ENCODE measurements at places on chromosomes 7 and 10. TPM values are rescaled to one million over a fixed set of nuclear protein-coding genes. Genes with fewer than 3 reads are reported as not detected.

Gene METTL27
- total RNA-seq, result 1.7 TPM

DNA sequence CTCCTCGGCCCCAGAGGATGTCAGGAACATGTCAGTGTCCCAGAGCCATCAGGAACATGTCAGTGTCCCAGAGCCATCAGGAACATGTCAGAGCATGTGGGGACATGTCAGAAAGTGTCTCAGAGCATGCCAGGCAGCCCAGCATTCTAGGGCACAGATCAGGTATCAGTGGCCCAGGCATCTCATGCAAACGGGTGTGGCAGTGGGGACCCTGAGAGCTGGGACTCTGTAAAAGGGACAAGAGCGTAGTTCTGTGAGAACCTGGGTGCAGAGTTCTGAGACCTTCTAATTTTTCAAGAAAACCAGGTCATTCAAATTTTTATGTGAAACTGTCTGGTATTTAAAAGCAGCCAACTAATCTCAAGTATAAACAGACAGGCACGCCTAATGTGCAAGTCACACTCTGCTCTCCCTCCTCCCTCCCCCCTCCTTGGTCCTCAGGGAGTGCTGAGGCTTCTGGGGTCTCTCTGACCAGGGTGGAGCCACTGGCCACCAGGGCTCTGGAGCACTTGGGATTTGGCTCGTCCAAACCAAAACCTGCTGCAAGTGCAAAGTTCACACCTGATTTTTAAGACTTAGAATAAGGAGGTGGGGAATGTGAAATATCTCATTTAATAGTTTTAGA, 64.6 kb downstream of the ALOX5 start:
- no peak for DNase-seq

DNA sequence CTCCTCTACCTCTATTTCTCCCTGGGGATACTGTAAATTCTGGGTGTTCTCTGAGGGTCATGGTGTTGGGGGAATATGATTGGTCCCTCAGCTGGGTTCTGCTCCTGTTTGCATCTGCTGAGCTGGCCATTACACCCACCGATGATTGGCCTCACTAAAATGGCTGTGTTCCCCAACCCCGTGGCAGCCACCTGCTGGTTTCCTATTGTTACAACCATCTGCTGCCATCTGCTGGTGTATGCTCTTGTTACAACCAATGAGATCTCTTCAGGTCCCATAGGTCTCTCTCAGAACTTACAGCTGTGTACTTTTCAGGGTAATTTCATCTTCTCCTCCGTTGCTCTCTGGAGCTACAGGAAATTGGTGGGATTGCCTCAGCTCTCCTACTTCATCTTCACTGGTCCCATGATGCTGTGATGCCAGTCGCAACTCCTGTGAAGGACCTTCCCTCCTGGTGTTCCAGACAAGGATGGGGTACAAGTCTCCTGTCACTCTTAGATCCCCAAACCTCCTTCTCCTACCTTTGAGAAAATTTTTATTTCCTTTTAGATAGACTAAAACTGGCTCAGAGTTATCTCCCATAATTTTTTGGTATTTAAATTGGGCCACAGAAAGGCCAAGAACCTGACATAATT, 303.5 kb upstream of the SMIM30 start:
- DNase-seq, result peak; percentile 50

Gene FFAR4
- total RNA-seq, result not detected

DNA sequence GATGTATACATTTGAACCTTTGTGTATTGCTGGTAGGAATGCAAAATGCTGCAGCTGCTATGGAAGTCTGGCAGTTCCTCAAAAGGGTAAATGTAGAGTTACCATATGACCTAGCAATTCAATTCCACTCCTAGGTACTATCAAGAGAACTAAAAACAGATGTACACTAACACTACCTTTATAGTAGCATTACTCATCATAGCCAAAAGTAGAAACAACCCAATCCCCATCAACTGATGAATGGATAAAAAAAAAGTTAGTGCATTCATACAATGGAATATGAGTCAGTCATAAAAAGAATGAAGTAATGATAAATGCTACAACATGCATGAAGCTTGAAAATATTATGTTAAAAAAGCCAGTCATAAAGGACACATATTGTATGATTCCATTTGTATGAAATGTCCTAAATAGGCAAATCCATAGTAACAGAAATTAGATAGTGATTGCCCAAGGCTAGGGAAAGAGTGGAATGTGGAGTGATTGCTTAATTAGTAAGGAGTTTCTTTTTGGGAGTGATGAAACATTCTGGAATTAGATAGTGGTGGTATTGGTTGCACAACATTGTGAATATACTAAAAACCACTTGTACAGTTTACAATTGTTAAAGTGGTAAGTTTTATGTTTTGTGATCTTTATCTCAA, 96.4 kb upstream of the AOAH start:
- no peak for DNase-seq

Gene AGAP6
- total RNA-seq, result 9.1 TPM

DNA sequence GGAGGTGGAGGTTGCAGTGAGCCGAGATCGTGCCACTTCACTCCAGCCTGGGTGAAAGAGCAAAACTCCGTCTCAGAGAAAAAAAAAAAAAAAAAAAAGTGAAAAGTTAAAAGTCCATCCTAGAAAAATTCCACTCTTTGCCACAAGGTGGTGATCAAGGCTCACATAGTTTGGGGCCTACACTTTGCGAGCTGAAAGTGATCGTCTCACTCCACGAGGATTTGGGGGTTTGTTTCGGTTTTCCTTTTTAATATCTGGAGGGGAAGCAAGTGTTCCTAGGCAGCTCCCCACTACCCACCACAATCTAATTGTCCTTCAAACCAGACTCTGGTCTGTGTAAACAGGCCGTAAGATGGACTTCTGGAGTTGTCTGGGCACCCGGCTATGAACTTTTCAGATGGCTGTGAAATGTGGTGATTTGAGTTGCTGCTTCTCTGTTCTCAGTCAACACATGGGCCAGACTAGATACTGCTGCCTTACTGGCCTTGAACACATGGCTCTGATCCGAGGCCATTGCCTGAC, 27.1 kb downstream of the PRLHR start:
- no peak for DNase-seq

Gene NCF1
- total RNA-seq, result not detected

Gene OSBPL3
- 10.6 TPM for total RNA-seq

- no peak for DNase-seq
Observed at GRCh38 chr7:69934144-69934903, 336.0 kb downstream of the AUTS2 start.

- no peak for DNase-seq
Observed at GRCh38 chr10:131778385-131778784, 122.4 kb upstream of the PPP2R2D start.

GRCh38 chr7:115707258-115708012, 323.1 kb downstream of the TFEC start:
- DNase-seq, result no peak

Gene HEPACAM2
- total RNA-seq, result not detected

Gene MALRD1
- total RNA-seq, result 0.27 TPM

Gene GOLGA7B
- total RNA-seq, result 0.13 TPM

DNA sequence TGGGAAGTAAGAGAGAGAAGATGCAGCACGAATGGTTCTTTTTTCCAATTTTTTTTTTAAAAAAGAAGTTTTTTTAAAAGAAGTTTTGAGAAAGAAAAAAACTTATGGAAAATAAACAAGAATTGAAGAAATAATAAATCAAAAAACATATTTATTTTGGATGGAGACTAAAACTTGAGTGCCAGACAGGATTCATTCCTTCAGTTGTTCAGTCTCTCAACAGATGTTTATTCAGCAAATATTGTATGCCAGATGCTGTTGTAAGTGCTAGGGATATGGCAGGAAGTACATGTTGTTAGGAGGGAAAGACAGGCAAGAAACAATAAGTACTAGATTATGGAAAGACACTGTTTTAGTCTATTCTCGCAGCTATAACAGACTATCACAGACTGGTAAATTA, 750.7 kb upstream of the PHF14 start:
- DNase-seq, result no peak
